ENCODE measurements at places on chromosomes 12 and 14.

DNA sequence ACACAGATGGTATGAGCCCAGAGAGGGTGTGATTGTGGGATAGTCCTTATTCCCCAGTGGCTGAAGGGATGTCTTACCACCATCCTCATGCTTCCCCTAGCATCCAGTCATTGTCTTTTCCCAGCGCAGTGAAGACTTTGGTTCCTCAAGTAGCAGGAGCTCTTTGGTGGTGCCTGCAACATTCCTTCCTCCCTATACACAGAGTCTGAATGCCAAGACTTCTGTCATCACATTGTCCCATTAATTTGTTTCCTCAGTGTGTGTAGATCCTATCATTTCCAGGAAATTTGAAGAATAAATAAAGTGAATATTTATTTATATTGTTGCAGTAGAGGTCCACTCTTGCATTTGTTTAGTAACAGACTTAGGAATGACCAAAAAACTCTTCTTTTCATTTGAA, 147.2 kb downstream of the DACT1 start:
- DNase-seq = no peak

DNA sequence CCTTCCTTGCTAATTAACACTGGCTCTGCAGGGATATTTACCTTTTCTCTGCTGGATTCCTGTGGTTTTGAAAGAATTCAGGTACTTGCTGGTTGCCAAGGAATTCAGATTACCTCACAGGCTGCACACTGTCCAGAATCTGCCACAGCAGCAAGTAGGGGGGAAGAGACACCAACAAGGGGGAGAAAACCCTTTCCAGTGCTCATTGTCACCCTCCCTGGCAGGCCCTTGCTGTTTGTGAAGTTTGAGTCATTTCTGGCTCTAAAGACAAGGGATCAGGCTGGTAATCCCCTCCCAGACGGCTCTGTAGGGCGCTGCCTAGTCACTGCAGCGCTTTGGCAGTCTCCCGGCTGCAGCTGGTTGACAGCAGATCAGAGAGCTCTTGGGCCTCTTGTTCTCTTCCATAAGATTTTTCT, 50.8 kb downstream of the TTLL5 start:
- no peak for DNase-seq

DNA sequence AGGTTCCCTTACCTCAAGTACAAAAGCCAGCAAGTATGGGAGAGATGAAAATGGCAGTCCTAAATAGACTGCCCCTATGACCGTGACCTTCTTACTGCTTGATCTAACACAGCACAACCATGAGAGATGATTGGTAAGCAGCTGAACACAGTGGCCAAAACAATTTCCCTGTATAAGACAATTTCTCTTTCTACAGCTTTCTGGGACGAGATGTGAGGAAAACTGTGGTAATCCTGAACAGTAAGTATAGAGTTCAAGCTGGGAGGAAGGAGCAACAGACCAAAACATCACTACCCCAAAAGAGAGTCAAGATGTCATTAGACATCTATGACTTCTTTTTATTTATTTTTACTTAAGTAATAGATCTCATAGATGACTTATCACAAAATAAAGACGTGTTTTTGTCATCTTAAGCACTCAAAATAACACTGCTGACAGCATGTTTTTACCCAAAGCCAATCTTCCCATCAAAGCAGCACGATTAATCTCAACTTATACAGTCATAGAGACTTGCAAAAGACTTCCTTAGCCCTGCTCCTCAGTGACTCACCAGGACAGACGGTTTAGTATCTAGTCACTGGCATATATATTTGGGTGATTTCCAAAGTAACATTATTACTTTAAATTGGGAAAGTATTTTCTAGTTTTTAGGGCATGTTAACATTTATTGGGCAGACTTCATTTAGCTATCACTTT, 3.7 kb downstream of the TMEM52B start:
- no peak for DNase-seq

- DNase-seq = no peak
These were observed 48.5 kb downstream of the FAM222A start for GRCh38 chr12:109762071-109762672.

DNA sequence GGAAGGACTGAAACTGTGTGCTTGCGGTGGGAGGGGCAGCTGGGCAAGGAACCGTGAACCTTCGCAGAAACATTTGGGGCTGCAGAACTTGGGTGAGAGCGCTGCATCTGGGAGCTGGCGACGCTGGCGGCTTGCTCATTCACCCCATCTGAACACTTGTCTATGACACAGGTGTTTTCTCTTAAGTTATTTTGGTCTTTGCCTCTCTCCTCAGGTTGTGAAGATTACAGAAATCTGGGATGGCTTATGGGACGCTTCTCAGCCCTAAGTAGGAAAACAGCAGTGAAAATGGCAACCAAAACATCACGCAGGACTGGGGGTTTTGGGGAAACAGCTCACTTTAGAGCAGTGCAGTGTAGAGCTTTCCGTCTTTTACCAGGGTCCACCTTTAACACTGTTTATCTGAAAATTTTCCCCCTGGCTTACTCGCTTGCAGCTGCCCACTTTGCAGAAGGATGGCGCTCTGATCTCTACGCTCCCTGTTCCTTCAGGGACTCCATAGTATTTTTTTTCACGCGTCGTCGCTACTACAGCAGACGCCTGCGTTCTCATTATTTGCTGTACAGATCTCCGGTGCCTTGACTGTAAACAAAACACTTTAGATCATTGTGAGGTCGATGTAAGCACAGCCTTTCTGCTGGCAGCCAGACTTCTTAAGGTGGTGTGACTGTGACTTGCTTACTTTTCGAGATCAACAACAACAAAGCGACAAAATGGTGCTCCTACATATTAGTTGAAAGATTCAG, 2.7 kb upstream of the CDKN1B start:
- DNase-seq = no peak
